ENCODE measurements at places on chromosomes 2 and 18.

- DNase-seq, result no peak
Observed at GRCh38 chr2:231533086-231533776, 3.0 kb upstream of the NMUR1 start.

- DNase-seq, result no peak
Observed at GRCh38 chr2:48228345-48228684, 301.6 kb upstream of the STON1 start.

GRCh38 chr2:238326801-238327365, 6.6 kb downstream of the TRAF3IP1 start:
- no peak for DNase-seq

DNA sequence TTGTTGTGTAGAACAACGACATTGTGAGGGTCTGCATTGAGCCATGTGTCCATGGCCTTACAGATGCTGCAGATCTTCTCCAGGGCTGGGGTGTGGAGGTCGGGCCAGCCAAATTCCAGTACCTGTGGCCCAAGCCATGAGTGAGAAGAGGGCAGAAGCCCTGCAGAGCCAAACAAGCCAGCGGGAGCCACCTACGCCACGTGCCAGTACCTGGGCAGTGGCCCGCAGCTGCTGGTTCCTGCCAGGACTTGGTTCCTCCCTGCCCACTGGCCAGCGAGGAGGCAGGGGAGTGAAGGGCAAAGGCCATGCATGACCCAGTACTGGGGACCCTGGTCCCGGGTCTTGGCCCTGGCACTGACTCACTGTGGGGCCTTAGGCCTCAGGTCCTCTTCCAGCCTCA, 109.4 kb downstream of the TNS1 start:
- no peak for DNase-seq

DNA sequence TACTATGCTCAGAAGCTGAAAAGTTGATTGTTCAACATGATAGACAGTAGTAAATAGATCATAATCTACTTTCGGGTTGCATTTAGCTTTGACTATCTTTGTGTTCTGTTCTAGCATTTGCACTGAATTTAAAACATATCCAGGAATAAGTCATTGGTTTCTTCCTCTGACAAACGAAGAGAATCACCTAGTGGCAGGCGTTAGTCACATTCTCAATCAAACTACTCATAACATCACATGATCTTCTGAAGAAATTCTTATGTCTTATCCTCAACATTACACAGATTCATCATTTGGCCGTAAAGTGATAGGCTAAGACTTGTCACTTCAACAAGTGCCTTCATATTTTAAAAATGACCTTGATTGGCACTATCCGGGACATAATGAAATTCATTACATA, 63.6 kb upstream of the TTC21B start:
- no peak for DNase-seq

DNA sequence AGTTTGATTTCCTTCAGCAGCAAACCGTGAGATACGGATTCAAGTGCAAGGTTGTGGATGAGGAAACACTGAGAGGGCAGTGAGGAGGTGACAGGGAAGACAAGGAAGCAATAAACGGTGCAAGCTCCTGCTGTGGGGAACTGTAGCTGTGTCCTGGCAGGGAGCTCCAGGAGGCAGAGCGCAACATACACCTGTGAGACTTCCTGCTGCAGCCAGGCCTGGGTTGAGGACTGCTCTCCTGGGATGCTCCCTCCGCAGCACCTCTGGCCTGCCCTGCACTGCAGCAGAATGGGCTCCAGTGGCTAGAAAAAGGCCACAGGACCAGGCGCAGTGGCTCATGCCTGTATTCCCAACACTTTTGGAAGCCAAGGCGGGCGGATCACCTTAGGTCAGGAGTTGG, 85.5 kb downstream of the MRO start:
- DNase-seq, result no peak

- no peak for DNase-seq
Observed at GRCh38 chr2:20080428-20080827, 29.0 kb upstream of the LAPTM4A start.

DNA sequence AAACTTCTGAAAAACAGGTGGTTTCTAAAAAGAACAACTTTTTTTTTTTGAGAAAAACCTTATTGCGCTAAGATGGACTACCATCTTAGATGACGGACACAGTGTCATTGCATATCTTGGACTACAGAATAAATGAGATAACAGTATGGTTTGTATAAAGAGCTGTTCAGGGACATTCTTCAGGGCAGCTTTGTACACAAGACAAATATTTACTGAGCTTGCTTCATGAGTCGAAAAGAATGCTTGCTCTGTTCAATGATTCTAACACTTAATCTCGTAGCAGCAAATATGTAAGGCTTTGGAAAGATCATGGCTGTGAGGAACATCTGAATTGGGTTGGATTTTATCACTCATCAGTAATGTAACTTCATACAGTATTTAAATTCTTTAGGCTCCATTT, 282.5 kb upstream of the CWC22 start:
- no peak for DNase-seq

- no peak for DNase-seq
Observed at GRCh38 chr18:13579874-13580273, 146.5 kb downstream of the FAM210A start.

DNA sequence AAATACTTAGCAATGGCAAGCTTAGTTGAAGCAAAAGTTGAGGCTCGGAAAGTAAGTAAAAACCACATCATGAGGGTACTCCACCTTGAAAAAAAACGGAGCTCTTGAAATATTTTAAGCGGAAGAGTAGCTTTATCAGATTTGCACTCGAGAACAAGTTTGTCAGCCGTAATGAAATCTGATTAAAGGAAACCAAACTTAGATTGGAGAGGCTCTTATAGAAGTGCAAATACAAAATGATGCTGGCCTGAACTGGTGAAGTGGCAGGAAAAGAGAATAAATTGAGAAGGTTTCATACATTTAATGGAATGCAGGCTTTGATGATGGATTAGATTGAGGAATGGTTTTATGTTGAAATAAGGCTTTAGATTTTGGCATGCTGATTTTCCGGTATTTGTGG, 484.2 kb downstream of the PID1 start:
- no peak for DNase-seq

DNA sequence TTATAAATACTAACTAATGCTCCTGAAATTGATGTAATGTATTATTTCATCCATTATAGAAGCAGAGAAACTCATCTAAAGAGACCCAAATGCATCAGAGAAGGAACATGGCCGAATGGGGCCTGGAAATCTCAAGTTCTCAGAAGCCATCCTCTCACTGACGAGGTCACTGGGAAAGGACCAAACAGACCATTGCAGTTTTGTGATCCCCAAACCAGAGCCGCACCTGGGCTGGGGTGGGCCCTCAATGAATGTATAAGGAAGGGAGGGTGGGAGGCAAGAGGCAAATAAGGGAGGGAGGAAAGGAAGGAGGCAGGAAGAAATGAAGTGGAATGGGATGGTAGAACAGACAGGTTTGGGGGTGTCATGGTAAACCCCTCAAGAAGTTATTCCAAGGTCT, 245.3 kb upstream of the ID2 start:
- DNase-seq, result no peak

- DNase-seq, result peak; percentile 19
Observed at GRCh38 chr2:157470321-157470720, 26.4 kb upstream of the CYTIP start.

DNA sequence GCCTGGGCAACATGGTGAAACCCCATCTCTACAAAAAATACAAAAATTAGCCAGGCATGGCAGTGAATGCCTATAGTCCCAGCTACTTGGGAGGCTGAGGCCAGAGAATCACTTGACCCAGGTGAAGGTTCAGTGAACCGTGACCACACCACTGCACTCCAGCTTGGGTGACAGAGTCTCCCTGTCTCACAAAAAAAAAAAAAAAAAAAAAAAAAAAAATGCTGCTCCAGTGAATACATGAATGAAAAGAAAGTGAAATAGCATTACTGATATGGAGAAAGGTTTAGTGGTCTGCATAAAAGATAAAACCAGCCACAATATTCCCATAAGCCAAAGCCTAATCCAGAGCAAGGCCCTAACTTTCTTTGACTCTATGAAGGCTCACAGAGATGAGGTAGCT, 44.5 kb downstream of the METTL8 start:
- no peak for DNase-seq

GRCh38 chr18:13447621-13448334, 229.2 kb downstream of the LDLRAD4 start:
- no peak for DNase-seq

DNA sequence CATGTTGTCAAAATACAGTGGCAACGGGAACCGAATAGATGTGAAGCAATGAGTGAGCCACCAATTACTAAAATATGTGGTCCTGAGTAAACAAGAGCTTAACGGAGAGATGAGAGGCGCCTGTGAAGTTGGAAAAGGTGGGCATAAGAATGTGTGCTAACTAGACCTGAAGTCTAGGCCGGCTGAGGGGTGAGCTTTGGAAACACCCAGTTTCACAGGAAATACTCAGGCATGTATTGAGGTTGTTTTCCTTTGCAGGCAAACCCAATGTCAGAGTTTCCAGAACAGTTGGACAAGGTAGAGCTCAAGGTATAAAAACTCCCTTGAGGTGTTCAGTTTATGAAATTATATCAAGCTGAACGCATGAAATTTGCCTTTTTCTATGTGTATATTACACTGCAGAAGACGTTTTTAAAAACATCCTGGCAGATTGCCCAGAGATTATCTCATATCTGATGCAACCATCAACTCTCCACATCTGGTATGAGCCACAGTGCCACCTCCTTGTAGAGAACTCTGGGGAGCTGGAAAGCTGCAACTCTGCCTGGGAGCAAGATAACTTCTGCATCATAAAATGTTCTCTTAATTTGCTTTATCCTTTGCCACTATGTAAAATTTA, 3.9 kb upstream of the WDSUB1 start:
- no peak for DNase-seq

DNA sequence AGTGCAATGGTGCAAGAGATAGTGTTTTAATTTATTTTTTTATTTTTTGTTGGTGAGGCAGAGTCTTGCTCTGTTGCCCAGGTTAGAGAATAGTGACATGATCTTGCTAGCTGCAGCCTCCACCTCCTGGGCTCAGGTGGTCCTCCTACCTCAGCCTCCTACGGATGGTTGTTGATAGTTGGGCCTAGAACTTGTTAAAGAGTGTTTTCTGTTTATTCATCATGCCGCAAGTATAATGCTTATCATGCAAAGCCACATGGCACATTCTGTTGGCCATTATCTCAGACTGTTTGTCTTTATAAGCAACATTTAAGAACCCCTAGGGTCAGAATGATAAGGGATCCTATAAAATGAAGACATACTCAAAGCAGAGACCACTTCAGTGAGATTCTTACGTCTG, 1.7 kb downstream of the UGGT1 start:
- DNase-seq, result no peak

- no peak for DNase-seq
Observed at GRCh38 chr2:221614274-221614673, 42.2 kb upstream of the EPHA4 start.

GRCh38 chr2:157839822-157840221, 36.3 kb downstream of the ACVR1 start:
- no peak for DNase-seq

GRCh38 chr18:67510831-67511230, 5.7 kb downstream of the DSEL start:
- no peak for DNase-seq

DNA sequence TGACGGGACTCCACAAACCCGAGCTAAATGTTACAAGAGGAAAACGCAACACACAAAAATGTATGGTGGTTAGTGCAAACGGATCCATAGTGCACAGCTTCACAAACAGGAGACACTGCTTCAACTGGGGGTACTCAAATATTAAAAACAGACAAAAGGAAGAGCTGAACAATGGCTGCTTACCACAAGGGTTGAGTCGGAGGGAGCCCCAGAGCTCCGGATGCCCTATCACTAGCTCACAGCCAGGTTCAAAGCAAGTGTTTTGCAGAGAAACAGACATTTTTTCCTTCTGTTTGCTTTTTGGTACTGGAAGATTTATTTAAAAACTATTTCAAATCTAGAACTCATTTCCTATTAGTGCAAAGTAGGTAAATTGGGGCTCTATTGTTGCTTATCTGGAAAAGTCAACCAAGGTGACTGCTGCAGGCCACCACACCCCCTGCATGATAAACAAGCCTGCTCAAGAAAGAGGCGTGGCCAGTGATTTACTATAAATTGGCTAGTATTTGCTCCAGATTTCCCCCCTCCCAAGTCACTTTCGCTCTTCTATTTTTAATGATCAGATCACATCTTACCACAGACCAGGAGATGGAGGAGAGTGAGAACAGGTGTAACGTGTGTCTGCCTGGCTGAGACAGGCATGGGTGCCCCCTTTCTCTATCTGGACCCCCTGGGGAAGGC, 46.5 kb downstream of the ZAP70 start:
- DNase-seq, result no peak

DNA sequence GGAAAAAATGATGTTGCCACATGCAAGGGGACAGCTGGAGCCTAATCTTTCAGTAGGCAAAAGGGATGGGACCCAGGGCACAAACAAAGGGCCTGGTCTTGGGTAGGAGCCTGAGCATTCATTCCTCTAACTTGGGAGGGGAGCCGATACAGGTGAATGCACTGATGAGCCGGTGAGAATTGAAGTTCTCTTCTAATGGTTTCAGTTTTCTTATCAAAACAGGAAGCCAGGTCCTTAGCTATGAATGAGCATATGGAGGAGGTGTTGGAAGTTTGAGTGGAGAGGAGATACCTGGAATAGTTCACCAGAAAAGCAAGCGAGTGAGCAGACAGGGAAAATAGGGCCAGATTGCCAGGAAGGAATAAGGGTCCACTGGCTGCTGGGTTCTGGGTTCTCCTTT, 10.1 kb downstream of the DPP4 start:
- DNase-seq, result no peak

DNA sequence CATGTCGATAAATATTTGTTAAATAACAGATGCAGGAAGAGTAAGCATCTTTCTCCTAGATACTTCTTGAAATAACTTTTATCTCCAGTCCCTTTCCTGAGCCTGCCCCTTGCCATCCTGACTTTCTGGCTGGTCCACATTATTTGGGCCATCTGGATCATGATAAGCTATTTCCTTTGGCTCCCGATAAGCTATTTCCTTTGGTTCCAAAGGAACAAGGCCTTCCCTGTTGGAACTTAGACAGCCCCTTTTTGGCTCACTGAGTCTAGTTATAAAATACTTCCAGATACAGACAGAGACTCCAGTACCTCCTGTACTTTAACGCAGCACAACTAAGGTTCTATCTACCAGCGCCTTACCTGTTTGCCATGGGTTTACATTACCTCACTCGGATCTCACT, 205.3 kb upstream of the CCDC150 start:
- DNase-seq, result no peak

DNA sequence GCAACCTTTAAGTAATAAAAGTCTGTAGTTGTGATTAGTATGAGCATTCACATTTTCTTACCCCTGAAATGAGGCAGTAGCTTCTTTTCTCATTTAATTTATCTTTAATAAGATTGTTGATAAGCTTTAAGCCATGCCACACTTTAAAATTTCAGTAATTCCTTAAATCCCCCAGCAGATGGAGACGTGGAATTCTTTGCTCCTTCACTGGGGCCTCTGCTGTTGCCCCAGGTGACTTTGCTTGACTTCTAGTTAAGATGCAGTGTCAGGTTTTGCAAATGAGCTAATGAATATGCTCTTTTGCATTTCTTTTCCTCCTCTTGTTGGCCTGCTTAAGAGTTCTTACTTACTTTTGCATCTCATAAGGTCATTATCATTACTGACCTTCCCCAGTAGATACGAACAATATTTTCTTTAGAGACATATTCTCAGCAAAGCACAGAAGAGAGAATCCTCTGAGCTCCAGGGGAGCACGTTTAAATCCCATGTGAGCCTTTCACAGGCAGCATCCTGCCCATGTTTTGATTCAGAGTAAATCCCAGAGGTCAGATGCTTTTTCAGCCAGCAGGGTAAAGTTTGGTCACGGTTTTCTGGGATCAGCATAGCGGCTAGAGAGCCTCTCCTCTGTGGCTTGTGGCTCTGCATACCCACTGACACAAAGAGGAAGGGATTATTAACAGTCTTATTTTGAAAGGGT, 222.9 kb downstream of the PTPRM start:
- no peak for DNase-seq
